Sigmoid colon (tissue), 7 donors: ENCODE measurements at places on chromosomes 2 and 18.

GRCh38 chr18:7207366-7207915 lies 23.4 kb upstream of the LRRC30 start:
- H3K36me3 ChIP-seq = no peaks in the 10 kb centered on the region
- no peak overlapping the region for H3K4me3 ChIP-seq
- H3K27me3 ChIP-seq = no peaks in the 10 kb centered on the region
- no peak overlapping the region for H3K27ac ChIP-seq

GRCh38 chr2:159065313-159065712 lies 96.9 kb downstream of the TANC1 start:
- H3K27ac ChIP-seq = peak overlapping the region; percentile 68
- no peak for DNase-seq
- no peaks in the 10 kb centered on the region for H3K27me3 ChIP-seq
- no peaks in the 10 kb centered on the region for H3K36me3 ChIP-seq
- no peak overlapping the region for H3K4me3 ChIP-seq
- peaks cover 57% of the 10 kb centered on the region for H3K4me1 ChIP-seq

DNA sequence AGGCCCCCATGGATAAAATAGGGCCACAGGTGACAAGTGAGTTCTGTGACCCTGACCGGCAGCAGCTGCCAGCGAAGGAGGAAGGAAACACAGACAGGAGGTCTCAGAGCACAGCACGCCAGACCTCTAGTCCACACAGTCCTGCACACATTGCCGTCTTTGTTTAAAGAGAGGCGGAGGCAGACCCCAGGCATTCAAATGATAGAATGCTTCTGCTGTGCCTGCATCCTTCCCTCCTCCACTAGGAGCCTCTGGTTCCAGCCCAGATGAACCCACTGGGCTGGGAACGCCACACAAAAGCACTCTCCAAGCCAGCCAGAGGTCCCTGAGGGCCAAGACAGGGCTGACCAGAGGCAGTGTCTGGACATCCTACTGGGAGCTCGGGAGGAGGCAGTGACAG lies 118.7 kb downstream of the KLHL29 start:
- H3K27ac ChIP-seq = peak overlapping the region; percentile 6
- DNase-seq = no peak
- no peaks in the 10 kb centered on the region for H3K27me3 ChIP-seq
- no peak overlapping the region for H3K4me3 ChIP-seq
- H3K4me1 ChIP-seq = no peaks in the 10 kb centered on the region
- no peaks in the 10 kb centered on the region for H3K36me3 ChIP-seq

DNA sequence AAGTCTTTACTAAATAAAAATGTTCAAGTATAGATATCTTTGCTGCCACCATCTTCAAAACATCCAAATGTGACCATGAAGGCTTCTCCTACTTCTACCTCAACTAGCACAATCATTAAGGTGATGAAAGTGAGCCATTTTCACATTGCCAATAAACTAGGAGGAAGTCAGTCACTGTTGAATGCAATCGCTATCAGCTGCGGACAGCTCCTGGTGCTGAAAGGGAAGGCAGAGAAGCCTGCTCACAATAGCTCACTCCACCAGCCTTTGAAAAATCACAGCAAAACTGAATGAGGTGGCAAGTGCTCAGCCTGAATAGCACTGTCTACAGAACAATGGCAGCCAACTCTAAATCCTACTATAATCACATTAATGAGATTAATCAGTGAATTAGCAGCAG lies 2.2 kb downstream of the MYT1L start:
- no peak overlapping the region for H3K27ac ChIP-seq
- no peaks in the 10 kb centered on the region for H3K36me3 ChIP-seq
- H3K4me1 ChIP-seq = no peaks in the 10 kb centered on the region
- no peaks in the 10 kb centered on the region for H3K27me3 ChIP-seq
- DNase-seq = no peak

DNA sequence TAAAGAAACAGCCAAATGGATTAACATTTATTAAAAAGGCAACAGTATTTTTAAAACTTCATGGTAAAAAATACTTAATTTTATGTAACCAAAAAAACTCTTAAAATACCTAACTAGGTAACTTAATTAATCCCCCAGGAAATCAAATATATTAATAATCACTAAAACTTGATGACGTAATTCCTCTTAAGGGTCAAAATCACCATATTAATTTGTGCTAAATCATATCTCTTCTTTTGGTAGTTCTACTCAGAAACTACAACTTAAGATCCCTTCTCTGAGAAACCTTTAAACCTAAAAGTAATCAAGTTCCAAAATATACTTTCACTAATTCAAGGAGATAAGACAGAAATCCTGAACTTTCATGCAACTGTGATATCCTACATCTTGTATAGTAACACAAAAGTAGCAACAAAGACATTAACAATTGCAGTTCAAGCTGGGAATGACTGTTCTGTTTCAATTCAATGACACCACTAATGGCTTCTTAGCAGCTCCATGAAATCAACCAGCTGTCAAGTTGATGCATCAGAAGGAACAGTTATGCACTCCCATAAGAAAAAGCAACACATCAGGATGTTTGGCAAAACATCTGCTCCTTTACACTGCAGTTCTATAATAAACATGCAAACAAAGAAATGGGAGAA lies 4.0 kb downstream of the BAZ2B start:
- H3K4me3 ChIP-seq = no peak overlapping the region
- H3K4me1 ChIP-seq = peaks cover 57% of the 10 kb centered on the region
- H3K36me3 ChIP-seq = no peaks in the 10 kb centered on the region
- DNase-seq = no peak
- H3K27ac ChIP-seq = peak overlapping the region; percentile 99
- H3K27me3 ChIP-seq = no peaks in the 10 kb centered on the region

DNA sequence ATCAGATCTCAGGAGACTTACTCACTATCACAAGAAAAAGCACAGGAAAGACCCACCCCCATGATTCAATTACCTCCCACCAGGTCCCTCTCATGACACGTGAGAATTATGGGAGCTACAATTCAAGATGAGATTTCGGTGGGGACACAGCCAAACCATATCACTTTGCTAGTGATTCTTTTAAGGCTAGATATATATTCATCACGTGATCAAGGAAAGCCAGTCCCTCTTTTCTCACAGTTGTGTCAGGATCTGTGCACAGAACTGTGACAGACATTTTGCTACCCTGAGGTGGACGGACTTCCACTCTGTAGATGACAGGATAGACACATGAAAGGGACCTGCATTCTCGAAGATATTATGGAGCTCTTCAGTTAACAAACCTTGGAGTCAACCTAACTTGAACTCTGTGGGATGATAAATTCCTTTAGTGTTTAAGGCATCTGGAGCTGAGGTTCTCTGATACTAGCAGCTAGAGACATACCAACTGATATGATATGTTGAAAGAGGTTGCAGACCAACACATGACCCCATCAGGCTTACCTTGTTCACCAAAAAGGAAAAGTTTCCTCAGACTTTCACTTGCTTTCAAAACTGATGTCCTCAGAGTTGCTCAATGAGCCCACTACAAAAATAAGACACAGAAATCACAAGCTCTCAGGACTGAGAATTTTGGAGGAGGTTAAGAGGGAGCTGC lies 66.3 kb upstream of the SCG2 start:
- H3K4me3 ChIP-seq = no peak overlapping the region
- no peak overlapping the region for H3K27ac ChIP-seq
- DNase-seq = no peak
- H3K4me1 ChIP-seq = no peaks in the 10 kb centered on the region

DNA sequence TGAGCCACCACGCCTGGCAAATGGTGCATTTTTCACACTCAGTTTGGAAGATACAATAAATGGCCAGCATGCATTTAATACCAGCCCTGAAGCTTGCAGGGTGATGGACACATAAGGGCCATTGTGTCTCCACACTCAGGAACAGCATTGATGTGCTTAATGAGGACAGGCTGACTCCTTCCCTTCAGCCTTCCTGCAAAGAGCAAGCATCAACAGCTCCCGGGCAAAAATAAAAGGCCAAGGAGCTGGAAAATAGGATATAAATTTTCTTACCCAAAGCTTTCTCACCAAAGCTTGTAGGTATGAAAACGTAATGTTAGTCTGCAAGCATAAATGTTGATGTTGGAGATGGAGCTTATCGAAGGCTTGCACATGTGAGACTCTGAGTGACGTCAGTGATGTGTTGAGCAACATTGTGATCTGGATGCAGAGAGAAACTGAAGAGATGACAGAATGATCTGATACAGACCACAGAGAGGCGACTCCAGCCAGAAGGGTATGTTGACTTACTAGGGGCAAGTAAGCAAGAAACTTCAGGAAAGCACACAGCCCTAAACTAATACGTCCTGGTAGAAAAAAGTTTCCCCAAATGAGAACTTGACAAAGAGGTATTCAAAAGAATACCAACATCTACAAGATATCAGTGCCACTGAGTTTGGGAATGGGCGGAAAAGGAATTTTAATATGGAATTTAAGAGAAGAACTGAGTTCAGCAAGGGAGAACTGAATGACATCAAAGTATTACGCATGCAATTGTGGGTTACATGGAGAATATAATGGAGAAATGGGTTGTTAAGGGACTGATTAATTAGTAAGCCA lies 256.5 kb downstream of the TGIF1 start:
- no peak overlapping the region for H3K4me3 ChIP-seq
- no peak overlapping the region for H3K27ac ChIP-seq
- no peak for DNase-seq
- H3K27me3 ChIP-seq = no peaks in the 10 kb centered on the region
- no peaks in the 10 kb centered on the region for H3K4me1 ChIP-seq

- peak overlapping the region; percentile 78 for H3K4me3 ChIP-seq
- no peaks in the 10 kb centered on the region for H3K4me1 ChIP-seq
Measured at GRCh38 chr2:208255557-208256106, 761 bp upstream of the IDH1 start.

GRCh38 chr2:180184506-180184905 lies 177.4 kb upstream of the CWC22 start:
- no peak for DNase-seq
- no peaks in the 10 kb centered on the region for H3K27me3 ChIP-seq
- no peak overlapping the region for H3K27ac ChIP-seq
- H3K4me3 ChIP-seq = no peak overlapping the region
- H3K36me3 ChIP-seq = no peaks in the 10 kb centered on the region

- no peak for DNase-seq
- no peaks in the 10 kb centered on the region for H3K27me3 ChIP-seq
- no peaks in the 10 kb centered on the region for H3K36me3 ChIP-seq
- no peaks in the 10 kb centered on the region for H3K4me1 ChIP-seq
Measured at GRCh38 chr2:126749537-126749936, 93.6 kb downstream of the GYPC start.

DNA sequence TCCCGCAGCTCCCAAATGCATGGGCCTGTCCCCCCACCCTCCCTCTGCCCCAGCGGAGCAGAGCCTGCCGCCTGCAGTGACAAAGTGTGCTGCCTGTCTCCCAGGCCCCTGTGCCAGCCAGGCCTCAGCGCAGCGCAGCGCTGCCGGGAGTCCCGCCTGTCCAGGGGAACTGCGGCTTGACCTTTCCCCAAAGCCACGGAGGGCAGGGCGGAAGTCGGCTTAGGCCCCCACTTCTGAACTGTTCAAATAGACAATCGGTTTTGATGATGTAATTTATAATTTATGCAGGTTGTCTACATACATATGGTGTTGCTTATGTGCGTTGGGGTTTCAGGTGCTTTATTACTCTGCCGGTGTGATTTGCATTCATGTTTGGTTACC lies 7.1 kb downstream of the GBX2 start:
- DNase-seq = peak; percentile 11
- H3K27me3 ChIP-seq = peaks cover 69% of the 10 kb centered on the region
- H3K4me1 ChIP-seq = peaks cover 22% of the 10 kb centered on the region
- H3K27ac ChIP-seq = no peak overlapping the region
- H3K36me3 ChIP-seq = no peaks in the 10 kb centered on the region
